Mesothelial cell of epicardium (in vitro differentiated cells): ENCODE measurements at places on chromosomes 6 and 20.

- no peak for DNase-seq
These were observed 125.1 kb downstream of the SNX5 start for GRCh38 chr20:17843246-17844132.

GRCh38 chr6:119612911-119613381 lies 263.4 kb upstream of the MAN1A1 start:
- DNase-seq = no peak

DNA sequence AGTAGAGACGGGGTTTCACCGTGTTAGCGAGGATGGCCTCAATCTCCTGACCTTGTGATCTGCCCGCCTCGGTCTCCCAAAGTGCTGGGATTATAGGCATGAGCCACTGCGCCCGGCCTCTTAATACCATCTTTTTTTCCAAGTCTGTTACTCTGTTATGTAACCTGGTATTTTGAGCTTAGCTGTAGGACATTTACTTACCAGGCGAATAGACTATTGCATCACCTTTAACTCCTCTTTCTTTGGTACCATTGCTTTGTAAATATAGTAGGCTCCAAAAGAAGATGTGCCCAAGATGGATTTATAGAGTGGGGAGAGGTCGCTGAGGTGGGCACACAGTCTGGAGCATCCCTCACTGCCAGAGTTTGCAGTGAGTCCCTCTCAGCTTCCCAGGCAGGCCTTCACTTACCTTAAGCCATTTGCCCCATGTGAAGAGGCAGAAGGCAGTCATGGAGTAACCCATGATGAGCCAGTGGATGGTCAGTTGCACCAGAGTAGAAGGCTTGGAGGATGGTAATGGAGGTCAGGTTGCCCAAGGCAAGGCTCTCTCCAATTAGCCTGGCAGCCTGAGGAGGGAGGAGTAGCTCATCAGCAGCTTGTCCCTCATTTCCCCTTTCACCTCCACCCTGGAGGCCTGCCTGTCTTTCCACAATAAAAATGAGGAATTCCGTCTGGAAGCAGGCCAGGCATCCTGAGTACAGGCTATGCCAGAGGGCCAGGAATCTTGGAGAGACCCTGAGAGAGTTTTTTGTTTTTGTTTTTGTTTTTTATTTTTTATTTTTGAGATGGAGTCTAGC lies 9.7 kb downstream of the TIAM2 start:
- DNase-seq = no peak

GRCh38 chr20:8547968-8548588 lies 416.0 kb downstream of the PLCB1 start:
- DNase-seq = no peak

- DNase-seq = no peak
These were observed 79.2 kb downstream of the WDR27 start for GRCh38 chr6:169622618-169623017.

- DNase-seq = no peak
These were observed 75.1 kb downstream of the NINL start for GRCh38 chr20:25510202-25510601.

- DNase-seq = no peak
These were observed 328.9 kb downstream of the FARS2 start for GRCh38 chr6:5590187-5590586.
